ENCODE measurements at places on chromosomes 1 and 21. TPM values are rescaled to one million over a fixed set of nuclear protein-coding genes. Genes with fewer than 3 reads are reported as not detected.

Gene LEPR
- 13.7 TPM for total RNA-seq

Gene NBPF9
- total RNA-seq, result 20.5 TPM

Gene NFYC
- 56.1 TPM for total RNA-seq

Gene SLC16A4
- 12.0 TPM for total RNA-seq

Gene SYT14
- total RNA-seq, result not detected

Gene MNDA
- 25.0 TPM for total RNA-seq

Gene C2CD2
- 17.4 TPM for total RNA-seq

Gene ATAD3C
- 0.60 TPM for total RNA-seq

Gene CD160
- 0.21 TPM for total RNA-seq

Gene LCE3B
- not detected for total RNA-seq

Gene ZNHIT6
- total RNA-seq, result 17.7 TPM

Gene CNIH3
- total RNA-seq, result 3.1 TPM

Gene FAM151A
- not detected for total RNA-seq

Gene S100A7A
- total RNA-seq, result not detected

All from lung (tissue), 17 donors.